ENCODE measurements at places on chromosomes 7 and 10.

- no peak for DNase-seq
Measured at GRCh38 chr7:108724251-108725100, 154.8 kb downstream of the DNAJB9 start.

DNA sequence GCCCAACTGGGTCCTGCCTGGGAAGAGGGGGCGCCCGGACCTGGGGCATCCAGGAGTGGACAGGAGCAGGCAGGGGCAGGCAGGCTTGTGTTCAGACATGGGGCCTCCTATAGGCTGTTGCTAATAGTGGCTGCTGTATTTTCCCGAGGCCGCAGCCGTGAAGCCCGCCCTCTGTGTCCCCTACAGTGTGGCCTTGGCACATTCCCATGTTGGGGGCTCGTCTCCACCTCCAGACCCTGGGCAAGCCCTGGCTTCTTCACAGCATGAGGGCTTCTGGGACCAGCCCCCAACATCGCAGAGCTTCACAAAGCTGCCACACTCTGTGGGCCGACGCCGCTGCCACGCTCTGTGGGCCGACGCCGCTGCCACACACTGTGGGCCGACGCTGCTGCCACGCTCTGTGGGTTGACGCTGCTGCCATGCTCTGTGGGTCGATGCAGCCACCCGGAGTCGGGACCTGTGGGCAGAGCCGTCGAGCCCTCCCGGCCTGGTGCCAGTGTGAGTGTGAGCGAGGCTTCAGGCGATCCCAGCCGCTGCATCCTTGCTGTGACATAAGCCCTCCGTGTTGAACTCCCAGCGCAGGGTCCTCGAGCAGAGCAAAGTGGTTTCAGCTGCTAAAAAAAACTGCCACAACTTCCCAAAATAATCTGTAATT, 109.0 kb downstream of the INPP5A start:
- DNase-seq = no peak

GRCh38 chr7:16916105-16916639, 34.4 kb upstream of the AGR3 start:
- DNase-seq = no peak

DNA sequence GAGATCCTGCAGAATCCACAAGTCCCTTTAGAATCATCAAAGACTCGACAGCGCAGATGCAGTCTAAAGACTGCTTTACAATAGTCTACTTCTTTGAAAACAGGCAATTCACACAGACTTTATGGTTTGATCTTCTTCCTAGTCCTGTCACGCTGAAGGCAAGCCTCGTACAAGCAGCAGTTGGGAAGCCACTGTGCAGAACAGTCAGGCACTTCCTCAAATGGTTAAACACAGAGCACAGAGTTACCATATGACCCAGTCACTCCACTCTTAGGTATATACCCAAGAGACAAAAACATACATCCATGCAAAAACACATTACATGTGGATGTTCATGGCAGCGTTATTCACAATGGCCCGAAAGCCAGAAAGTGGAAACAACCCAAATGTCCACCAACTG, 41.4 kb downstream of the LRRC20 start:
- no peak for DNase-seq

GRCh38 chr7:101177644-101178043, 2.4 kb downstream of the NAT16 start:
- DNase-seq = no peak

DNA sequence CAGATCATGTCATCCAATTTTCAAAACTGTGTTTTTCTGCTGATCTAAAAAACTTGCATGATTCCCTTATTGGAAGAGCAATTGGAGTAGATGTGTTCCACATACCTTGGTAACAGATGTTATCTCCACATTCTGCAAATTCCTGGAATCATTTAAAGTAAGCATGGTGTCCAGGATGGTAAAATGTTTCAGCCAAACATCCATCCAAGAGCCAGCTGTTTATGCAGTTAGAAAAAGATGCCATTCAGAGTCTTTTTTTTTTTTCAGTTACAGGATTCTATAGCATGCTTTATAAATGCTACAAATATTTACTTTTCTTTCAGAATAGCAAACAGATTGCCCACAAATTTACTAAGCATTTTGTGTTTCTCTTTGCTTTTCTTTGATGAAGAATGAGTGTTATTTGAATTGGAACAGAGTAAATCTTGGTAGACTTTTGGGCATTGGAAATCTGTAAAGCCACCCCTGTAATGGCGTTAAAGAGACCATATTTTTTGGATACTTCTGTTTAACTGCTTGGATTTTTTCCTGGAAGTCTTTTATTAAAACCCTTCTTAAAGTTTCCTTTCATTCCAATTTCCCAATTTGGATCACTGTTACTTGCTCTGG, 149.8 kb downstream of the GNAT3 start:
- no peak for DNase-seq

DNA sequence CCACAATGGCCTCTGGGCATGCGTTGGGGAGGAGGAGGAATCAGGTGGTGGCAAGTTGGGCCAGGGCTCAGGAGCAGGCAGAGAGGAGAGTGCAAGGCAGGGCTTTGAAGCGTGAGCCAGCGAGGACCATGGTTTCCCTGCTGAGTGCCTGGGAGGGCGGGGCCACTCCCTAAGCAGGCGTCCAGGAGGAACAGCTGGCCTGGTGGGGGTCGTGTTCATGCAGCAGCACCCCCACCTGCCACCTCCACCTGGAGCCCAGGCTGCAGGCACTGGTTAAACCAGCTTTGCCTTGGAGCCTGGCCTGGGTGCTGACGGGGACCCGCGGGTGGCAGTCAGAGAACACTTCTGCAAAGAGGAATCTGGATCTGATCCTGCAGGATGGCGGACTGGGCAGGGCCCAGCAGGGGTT, 24.2 kb upstream of the AQP1 start:
- no peak for DNase-seq

DNA sequence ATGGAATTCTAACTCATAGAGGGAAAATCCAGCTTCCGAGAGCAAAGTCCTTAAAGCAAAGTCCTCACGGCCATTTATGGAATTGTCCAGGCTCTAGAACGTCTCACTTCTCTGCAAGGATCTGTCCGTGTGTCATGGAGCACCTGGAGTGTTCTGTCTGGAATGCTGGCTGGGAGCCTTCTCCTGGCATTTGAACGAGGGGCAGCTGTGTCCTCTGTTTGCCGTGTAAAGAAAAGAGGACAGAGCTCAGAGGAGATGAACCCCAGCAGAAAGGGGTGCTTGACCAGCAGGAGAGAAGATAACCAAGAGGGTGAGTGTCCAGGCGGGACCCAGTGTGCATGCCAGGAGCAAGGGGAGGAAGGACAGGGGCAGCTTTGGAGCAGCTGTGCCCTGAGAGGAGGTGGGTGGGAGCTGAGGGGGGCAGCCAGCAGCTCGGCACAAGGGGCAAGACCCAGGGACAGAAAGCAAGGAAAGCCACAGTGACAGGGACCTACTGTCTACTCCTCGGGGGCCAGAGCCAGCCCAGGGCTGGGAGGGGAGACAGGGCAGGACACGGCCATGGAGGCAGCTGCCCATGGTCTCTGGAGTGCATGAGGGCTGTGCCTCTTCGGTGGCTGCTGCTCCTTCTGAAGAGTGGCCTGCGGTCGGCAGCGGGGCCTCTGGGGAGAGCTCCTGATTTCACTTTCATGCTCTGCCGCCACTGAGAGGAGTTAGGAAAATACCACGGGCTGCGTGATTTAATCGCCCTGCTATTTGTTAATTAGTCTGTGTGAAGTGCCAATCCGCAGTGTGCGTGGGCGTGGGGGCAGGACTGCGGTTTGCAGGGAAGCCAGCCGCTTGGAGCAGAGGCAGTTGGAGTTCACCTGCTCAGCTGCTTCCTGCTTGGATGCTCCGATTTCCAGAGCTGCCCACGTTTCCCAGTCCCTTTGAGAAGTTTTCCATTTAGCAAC, 149.3 kb upstream of the SHH start:
- DNase-seq = peak; percentile 29

DNA sequence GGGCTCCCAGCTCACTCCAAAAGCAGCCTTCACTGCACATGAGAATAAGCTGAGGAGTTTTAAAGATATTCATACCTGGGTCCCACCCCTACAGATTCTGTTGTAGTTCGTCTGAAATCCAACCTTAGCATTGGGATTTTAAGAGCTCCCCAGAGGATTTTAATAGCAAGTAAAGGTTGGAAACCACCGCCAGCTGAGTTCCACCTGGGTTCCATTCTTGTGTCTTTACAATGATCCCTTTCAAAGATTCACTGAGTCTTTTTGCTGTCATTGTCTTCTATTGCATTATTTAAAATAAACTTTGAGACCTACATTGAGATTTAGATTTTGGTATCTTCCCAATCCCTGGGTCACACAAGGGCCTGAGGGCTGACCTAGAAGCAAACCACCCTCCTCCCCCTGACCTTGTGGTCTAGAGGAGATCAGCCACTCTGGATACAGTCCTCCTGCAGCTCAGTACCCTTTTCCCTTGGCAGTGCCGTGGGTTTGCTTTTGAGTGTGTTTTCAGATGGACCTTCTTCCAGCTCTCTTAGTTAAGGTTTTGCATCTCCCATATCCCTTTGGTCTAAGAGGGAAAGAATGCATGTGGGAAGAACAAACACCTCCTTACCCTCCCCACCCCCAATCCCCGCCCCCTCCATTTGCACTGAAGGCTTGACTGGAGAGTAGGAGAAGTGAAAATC, 22.6 kb upstream of the SIRT1 start:
- no peak for DNase-seq

DNA sequence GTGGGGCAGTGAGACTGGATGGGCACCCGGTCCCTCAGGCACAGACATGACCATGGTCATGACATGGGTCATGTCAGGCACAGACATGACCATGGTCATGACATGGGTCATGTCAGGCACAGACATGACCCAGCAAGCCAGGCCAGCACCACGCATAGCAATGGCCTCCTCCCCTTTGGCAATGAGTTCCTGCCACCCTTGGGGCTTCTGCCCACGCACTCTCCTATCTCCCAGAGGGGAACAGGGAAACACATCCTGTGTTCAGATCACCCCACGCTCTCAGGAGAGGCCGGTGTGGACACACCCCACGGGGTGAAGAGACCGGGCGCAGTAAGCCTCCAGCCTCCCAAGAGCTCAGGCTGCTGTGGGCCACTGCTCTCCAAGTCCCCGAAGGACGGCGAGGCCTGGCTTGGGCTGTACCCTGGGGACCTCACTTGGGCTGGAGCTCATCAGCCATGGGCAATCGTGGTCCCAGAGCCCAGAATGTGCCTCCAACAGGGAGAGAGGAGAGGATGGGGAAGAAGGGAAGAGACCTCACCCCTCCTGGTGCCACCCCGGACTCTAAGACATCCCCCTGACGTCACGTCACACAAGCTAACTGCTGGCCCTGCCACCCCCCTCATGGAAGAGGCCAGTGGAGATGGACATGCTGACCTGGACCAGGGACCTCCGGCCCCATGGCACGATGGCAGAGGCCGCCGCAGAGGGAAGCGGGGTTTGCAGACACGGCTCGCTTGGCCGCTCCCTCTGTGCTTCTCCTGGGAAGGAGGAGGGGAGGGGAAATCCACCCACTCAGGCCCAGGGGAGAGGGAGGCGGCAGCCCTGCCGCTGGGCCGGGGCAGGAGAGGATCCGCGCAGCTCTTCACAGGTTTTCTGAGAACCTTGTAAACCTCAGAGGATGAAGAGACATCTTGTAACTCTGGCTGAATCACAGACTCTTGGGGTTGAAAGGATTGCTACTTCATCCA, 269.6 kb downstream of the ELFN1 start:
- DNase-seq = no peak

- DNase-seq = no peak
Measured at GRCh38 chr10:121577568-121577967, 20.7 kb downstream of the FGFR2 start.

DNA sequence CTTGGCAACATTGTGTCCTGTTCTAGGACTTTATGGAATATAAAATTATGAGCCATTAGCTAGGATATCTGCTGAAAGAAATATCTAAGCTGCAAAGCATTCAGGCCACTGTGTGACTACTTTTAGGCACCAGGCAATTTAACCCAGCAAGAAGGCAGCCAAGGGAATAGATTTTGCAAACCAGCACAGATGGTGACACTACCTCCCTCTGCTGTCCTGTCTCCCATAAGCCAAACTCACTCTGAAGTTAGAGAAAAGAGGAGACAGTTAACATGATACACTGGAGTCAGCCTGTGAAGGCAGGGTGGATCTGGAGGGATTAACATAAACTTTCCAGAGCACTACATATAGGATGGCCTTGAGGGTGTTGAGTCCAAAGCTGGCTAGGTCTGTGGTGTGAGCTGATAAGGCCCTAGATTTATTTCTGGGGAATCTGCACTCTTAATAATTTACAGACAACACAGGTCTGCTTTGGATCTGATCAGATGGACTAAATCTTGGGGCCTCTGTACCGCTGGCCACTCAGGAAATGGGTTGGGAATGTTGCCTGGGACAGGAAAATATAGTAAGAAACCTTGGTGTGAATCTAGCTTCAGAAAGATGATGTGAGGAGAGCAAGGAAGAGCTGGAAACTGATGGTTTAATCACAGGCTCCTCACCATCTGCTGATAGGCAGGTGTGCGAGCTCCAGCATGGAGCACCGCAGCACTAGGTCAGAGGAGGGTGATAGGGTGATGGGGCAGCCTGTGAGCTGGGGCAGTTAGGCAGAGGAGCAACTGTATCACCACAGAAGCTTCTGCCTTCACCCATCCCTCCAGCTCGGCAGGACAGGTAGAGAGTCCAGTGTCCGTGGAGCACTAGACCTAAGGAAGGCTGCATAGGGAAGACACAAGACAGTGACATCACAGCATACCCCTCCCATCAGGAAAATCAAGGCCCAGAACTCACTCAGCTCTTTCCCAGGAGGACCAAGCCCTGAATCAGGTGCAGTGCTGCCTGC, 229.9 kb upstream of the PRSS1 start:
- DNase-seq = no peak

- peak; percentile 14 for DNase-seq
Measured at GRCh38 chr7:94632338-94633013, 23.5 kb downstream of the SGCE start.

DNA sequence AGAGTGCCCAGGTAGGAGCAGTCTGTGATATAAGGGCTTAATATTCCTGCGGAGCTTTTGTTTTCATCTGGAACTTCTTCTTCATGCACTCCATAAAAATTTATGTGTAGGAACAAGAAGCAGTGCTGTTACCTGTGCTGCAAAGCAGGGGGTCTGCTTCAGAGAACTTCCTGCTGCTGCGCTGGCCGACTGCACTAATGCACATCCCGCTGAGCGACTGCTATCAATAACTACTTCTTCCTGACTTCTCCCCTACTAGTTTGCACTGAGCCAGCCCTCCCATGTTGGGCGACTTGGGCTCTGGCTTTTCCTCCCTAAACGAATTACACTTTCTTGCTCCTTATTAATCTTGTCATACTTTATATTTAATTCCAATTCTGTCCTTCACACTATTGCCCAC, 150.3 kb downstream of the NEBL start:
- DNase-seq = no peak

- DNase-seq = no peak
Measured at GRCh38 chr10:66521506-66521905, 404.3 kb upstream of the LRRTM3 start.

GRCh38 chr10:133529576-133529946, 2.4 kb downstream of the CYP2E1 start:
- no peak for DNase-seq

Measured in activated CD4-positive, alpha-beta T cell treated with anti-CD3 and anti-CD28 coated beads, Interleukin-2, Interleukin-4, amounts not matched to agents 100 ng/mL and 50 ng/mL, durations not matched to agents 16 hours and 8 hours (primary cell).